ENCODE measurements at places on chromosomes 3 and 15.

DNA sequence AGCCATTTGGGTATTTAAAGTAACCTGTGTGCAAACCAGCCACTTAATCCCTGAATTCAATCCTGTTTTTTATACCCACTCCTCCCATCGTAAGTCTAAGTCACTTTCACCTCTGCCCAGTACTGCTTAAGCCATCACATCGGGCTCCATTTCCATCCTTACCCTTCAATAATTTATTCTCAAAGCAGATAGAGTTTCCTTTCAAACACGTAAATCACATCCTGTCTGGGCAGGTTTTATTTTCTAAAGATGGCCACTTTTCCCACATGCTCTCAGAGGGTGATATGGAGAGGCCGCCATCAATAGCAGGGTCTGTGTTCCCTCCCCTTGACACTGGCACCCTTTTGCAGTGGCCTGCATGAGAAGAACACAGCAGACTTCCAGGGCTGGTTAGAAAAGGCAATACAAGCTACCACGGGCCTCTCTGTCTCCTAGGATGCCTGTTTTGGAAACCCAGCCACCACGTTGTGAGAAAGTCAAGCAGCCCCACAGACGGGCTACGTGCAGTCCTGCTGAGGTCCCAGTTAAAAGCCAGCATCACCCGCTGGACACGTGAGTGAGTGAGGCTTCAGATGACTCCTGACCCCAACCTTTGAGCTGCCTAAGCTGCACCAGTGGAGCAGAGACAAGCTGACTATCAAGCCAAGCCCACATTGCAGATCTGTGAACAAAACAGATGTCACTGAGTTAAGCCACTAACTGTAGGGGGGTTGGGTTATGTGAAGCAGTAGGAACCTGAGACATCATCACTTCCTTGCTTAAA, 241.8 kb upstream of the SLCO3A1 start:
- no peak for DNase-seq

DNA sequence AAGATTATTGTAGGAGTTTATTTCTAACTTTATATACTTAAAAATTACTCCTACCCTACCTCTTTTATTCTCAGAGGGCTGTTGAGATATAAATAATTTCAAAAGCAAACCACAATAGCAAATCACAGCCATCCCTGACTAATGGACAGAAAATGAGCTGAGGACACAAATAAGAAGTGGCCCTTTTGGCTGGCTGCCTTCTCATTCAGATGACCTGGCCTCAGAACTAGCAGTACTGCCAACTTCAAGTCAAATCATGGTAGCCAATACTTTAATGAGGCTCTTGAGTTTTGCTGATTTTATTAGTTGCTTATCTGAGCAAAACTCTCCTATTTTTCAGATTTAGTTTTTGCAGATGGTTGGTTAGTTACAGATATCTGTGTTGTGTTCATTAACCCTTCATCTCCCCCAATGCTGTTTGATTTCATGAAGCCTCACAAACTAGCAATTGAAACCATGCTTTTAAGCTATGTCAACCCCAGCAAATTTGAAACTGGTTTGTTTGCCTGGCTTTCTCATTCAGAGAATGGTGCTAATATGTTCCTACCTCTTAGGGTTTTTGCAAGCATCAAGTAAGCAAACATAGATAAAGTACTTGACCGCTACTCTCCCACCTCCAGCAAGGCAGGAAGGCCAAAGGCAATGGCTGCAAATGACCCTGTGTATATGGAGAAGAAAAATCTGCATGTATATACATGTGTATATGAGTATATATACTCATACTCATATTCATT, 73.4 kb upstream of the HACD2 start:
- no peak for DNase-seq

- no peak for DNase-seq
Measured at GRCh38 chr3:101870138-101870537, 20.8 kb downstream of the NFKBIZ start.

DNA sequence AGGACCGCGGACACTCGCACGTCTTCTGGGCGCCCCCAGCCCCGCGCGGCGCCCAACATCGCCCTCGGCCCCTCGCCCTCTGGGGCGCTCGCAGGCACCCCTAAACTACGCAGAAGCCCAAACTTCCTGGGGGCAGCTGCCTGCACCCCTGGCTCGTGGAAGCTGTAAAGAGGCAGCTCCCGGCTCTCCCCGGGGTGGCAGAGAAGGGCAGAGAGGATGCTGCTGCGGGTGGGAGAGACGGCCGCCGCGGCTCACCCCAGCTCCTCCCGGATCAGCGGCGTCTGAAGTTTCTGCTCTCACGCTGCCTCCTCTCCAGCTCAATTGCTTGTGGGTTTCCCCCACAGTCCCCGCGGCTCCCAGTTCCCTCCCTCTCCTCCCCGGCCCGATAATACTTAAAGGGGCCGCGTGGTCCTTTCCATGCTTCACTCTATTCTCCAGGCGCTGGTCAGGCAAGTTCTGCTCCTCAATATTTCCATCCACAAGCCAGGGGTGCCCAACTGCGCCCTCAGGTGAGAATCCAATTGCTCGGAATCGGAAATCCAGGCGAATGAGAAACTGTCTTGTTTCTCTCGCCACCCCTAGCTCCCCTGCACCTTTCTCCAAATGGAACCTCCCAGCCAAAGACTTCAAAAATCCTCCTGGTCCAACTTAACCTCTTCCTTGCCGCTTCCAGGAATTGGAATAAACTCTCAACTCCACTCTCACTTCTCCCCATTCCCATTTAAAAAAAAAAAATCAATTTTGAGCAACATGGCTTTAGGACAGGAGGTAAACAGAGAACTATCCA, 748.5 kb downstream of the ROBO1 start:
- no peak for DNase-seq

DNA sequence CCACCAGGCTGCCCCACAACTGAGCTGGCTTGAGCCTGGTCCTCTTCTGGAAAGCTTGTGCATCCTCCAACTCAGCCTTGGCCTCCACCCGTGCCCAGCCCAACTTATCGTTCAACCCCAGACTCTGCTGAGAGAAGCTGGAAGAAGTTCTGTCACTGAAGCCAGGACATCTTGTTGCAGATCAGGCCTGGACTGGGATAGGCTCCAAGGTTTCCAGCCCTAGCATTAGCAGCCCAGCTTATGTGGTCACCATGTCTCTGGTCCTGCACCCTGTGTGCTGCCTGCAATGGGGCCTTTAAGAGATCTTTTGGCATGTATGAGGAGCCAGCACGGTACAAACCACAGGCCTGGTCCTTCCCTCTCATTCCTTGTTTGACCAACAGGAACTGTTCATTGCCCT, 15.2 kb upstream of the CAMP start:
- no peak for DNase-seq

DNA sequence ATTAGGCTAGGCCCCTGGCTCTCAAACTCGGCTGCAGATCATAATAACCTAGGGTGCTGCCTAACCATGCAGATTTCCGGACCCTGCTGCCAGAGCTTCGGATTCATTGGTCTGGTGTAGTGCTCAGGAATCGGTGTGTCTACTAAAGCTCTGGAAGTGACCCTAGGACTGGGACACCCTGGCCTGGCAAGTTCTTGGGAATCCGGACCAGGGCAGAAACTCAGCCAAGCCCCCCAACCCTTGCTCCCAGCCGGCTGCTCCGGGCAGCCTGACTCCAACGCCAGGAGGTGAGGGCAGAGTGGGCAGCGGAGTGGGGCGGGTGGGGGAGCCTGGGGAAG, 23.0 kb downstream of the IGDCC3 start:
- no peak for DNase-seq

GRCh38 chr15:58726867-58727266, 22.6 kb downstream of the ADAM10 start:
- DNase-seq, result no peak

DNA sequence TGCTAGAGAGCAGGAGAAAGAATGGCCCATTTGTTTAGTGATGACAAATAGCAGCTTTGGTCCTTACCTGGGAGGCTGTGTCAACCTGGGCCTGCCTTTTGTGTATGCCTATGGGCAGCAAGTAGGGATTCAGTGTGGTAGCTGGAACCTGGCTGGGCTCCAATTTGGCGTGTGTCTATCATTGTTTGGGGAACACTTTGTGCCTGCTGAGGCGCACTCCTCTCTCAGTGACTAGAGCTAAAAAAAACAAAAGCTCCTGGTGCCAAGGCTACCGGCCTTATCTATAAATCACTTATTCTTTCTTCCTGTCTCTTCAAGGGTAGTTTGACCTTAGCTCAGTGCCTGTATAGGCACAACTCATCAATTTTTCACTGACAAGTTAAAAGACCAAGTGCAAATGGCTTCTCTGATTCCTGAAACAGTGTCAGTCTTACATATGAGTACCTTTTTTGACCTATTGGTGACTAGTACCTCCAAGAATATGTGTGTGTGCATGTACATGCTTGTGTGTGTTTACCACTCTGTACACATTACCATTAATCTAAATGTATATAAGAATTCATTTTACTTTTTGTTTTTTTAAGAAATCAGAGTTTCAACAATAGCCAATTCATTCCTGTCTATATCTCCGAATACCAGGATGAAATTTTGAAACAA, 54.6 kb downstream of the GMNC start:
- DNase-seq, result no peak

- no peak for DNase-seq
Measured at GRCh38 chr3:170848292-170848917, 21.6 kb downstream of the RPL22L1 start.
